T-helper 22 cell (primary cell): ENCODE measurements at places on chromosomes 3 and 15.
A peak's percentile ranks its signal among the peaks of the same experiment; 100 is the strongest.

- DNase-seq = no peak
Measured at GRCh38 chr3:128188326-128188725, 35.0 kb downstream of the EEFSEC start.

DNA sequence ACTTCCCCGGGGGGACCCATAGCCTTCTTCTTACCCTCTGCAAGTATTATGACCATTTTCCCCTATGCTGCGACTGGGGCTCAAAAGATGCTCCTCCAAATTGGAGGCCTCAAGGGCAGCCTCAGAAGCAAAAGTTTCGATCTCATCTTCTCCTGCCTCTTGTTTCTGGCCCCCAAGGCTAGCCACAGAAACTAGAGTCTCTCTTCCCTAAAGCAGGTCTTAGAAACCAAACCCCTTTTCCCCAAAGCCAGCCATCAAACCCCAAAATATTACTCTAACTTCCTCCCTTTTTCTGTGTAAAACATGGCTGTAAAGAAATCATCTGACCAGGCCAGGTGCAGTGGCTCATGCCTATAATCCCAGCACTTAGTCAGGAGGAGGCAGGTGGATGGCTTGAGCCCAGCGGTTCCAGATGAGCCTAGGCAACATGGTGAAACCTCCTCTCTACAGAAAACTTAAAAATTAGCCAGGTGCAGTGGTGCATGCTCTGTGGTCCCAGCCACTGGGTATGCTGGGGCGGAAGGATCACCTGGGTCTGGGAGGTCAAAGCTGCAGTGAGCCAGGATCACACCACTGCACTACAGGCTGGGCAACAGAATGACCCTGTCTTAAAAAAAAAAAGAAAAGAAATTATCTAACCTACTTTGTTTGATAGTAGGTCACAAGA, 36.7 kb upstream of the MFGE8 start:
- DNase-seq = no peak

DNA sequence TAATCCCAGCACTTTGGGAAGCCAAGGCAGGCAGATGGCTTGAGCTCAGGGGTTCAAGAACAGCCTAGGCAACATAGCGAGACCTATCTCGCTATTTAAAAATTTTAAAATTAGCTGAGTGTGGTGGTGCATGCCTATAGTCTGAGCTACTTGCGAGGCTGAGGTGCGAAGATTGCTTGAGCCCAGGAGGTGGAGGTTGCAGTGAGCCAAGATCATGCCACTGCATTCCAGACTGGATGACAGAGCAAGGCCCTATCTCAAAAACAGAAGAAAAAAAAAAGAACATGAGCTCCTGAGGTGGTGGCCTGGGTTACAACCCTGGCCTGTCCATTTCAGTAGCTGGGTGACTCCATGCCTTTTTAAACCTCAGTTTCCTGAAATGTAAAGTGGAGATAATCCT, 7.2 kb downstream of the DNASE1L3 start:
- no peak for DNase-seq

DNA sequence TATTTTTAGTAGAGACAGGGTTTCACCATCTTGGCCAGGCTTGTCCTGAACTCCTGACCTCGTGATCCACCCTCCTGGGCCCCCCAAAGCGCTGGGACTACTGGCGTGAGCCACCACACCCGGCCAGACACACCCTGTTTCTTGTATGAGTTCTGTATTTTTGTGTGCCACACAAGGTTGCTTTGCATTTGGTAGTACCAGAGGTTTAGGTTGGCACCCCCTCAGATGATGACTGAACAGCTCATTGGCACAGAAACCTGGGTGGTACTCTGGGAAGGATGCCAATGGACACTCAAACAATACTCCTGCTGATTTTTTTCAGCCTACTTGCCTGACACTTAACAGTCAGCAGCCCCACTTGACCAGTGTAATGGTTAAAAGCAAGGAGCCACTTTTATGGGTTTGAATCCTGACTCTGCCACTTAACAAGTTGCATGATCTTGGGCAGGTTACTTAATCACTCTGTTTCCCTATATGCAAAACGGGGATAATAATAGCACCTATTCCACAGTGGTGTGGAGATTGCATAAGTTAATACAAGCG, 39.2 kb upstream of the BCL2A1 start:
- no peak for DNase-seq

- DNase-seq = no peak
Measured at GRCh38 chr15:29695489-29696167, 126.6 kb downstream of the TJP1 start.

- DNase-seq = no peak
Measured at GRCh38 chr15:78682693-78683410, 41.8 kb upstream of the CHRNB4 start.

DNA sequence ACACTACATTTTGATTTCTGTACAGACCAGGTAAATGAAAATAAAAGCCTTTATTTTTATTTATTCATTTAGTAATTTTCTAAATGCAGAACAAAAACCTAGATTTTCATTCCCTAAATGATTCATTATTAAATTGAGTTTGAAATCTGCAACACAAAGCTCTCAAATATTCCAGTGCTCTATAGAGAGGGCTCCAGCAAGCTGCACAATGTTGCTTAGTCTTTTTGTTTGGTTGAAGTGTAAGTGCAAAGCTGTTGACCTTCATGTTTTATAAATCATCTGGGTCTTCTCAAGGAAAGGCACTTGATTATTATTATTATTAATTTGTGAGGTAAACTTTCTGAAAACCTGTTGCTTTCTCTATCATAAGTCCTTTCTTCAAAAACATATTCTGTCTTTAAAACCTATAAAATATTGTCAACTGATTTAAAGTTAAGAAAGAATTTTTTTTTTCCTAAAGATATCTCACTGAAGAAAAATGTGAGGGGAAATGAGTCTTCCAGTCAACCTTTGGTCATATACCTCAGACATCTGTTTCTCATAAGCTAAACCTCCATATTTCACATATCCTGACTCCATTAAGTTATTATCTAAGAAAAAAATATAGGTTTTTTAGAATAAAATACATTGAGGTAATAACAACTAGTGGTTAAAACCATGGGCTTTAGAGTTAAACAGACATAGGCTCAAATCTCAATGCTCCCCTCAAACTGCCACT, 100.7 kb downstream of the ZIC4 start:
- DNase-seq = no peak

DNA sequence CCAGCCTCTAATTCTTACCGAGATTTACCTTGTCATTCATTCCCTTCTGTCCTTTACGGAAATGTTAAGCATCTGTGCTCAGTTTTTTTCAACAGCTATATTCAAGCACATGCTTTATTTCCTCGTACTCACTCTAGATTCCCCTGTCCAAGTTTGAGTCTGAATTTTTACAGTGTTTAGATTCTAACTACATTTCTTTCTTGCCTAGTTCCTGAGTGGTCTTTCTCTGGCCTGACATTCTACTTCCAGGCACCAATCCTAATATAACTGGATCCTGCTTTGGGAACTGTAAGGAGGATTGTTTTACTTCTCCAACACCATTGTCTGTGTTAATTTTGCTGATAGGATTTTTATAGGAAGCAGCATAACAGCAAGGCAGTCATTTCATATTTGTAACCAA, 222.4 kb downstream of the RBMS3 start:
- DNase-seq = no peak

- DNase-seq = no peak
Measured at GRCh38 chr3:31226346-31226745, 306.4 kb upstream of the STT3B start.

- DNase-seq = no peak
Measured at GRCh38 chr3:176951144-176951543, 246.1 kb downstream of the TBL1XR1 start.

GRCh38 chr3:30500666-30501399, 105.6 kb upstream of the TGFBR2 start:
- no peak for DNase-seq

- no peak for DNase-seq
Measured at GRCh38 chr3:138774529-138775253, 60.0 kb downstream of the PIK3CB start.

DNA sequence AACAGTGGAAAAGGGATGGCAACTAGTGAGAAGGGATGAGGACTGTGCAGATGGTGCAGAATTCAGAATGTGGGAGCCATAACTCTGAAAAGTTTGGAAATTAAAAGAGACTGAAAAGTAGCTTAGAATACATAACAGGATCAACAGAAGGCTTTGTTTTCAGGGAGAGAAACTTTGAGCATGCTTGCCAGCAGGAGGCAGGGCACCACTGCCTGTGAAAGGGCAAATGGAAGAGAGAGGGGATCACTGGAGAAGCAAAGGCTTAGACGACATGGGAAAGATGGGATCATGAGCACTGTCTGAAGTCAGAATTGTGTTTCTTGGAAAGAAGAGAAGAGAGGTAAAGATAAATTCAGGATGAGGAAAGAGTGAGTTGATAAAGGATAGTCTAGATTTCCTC, 99.6 kb downstream of the ABI3BP start:
- DNase-seq = no peak

DNA sequence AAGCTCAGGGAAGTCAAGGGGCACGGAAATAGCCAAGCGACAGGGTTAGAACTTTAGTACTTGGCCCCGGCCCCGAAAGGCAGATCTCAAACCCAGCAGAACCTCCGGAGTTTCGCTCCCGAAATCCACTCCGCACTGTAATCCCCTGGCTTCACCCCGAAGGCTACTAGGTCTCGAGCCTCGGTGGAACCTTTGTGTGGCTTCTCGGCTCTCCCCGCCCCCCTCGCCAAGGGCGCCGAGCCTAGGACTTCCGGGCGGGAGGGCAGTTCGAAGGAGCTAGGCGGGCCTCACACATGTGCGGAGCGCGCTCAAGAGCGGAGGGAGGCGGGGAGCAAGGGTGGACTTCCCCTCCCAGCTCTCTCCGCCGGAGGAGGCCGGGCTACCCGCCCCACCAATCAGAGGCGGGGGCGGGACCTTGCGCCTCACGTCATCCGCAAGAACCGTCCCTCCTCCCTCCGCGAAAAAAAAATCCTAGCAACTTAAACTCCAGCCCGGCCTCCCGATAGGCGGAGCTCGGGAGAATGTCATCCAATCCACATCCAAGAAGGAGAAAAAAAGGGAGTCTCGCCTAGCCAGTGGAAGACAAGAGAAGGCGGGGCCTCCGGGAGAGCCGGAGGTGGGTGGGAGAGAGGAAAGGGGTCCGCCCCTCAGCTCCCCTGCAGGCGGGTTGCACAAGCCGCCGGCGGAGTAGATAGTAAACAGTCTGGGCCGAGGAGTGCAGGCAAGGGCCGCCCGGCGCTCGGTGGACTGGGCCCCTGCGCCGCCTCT, 2.4 kb upstream of the SIN3A start:
- DNase-seq = peak; percentile 93
